Stomach (tissue), 19 donors: ENCODE measurements at places on chromosomes 1 and 21. TPM values are rescaled to one million over a fixed set of nuclear protein-coding genes. Genes with fewer than 3 reads are reported as not detected.

The OR10X1 gene
- total RNA-seq, result not detected

The F13B gene
- not detected for total RNA-seq

- H3K36me3 ChIP-seq, result no peaks in the 10 kb centered on the region
- peak; percentile 88 for DNase-seq
- H3K27ac ChIP-seq, result no peak overlapping the region
- H3K27me3 ChIP-seq, result no peaks in the 10 kb centered on the region
Measured at GRCh38 chr1:202625416-202626360, 84.6 kb downstream of the SYT2 start.

- no peaks in the 10 kb centered on the region for H3K36me3 ChIP-seq
- H3K27me3 ChIP-seq, result no peaks in the 10 kb centered on the region
- no peak for DNase-seq
- no peak overlapping the region for H3K4me3 ChIP-seq
Measured at GRCh38 chr1:175126347-175126746, 58.7 kb downstream of the TNN start.

DNA sequence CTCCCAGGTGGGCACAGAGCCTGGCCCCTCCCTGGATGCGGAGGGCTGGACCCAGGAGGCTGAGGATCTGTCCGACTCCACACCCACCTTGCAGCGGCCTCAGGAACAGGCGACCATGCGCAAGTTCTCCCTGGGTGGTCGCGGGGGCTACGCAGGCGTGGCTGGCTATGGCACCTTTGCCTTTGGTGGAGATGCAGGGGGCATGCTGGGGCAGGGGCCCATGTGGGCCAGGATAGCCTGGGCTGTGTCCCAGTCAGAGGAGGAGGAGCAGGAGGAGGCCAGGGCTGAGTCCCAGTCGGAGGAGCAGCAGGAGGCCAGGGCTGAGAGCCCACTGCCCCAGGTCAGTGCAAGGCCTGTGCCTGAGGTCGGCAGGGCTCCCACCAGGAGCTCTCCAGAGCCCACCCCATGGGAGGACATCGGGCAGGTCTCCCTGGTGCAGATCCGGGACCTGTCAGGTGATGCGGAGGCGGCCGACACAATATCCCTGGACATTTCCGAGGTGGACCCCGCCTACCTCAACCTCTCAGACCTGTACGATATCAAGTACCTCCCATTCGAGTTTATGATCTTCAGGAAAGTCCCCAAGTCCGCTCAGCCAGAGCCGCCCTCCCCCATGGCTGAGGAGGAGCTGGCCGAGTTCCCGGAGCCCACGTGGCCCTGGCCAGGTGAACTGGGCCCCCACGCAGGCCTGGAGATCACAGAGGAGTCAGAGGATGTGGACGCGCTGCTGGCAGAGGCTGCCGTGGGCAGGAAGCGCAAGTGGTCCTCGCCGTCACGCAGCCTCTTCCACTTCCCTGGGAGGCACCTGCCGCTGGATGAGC, 34.2 kb downstream of the TRIM11 start:
- H3K36me3 ChIP-seq, result no peaks in the 10 kb centered on the region
- H3K4me3 ChIP-seq, result no peak overlapping the region
- peaks cover 19% of the 10 kb centered on the region for H3K4me1 ChIP-seq
- no peak overlapping the region for H3K27ac ChIP-seq
- H3K27me3 ChIP-seq, result peaks cover 50% of the 10 kb centered on the region

DNA sequence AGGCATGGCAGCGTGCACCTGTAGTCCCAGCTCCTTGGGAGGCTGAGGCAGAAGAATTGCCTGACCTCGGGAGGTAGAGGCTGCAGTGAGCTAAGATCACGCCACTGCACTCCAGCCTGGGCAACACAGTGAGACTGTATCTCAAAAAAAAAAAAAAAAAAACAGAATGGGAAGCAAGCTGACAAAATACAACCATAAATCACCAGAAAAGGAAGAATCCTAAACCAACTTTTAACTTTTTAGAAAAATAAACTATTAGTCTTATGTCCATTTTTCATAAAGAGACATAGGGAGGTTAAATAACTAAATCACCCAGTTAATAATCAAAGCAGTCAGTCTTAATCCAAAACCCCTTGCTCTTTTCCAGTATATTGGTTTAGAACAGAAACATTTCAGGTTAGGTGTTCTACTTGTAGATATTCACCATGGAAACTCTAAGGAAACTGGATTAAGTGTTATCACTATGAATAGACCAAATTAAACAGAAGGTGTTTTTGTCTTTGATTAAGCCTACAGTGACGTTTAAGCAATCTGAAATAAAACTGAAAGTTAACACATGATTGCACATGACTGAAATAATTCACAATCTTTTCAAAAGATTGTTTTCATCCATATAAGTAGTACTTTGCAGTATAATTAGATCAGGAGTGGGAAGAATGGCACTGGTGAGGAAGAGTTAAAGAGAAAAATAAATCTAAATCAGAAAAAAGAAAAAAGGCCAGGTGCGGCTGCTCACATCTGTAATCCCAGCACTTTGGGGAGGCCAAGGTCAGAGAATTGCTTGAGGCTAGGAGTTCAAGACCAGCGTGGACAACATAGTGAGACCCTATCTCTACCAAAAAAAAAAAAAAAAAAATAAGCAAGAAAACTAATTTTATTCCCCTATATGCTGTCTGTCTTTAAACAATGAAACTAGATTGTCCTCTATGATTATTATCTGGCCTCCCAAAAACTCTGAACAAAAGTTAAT, 9.6 kb downstream of the CDC42BPA start:
- H3K36me3 ChIP-seq, result no peaks in the 10 kb centered on the region
- DNase-seq, result no peak
- no peaks in the 10 kb centered on the region for H3K27me3 ChIP-seq
- peak overlapping the region; percentile 21 for H3K4me3 ChIP-seq
- peak overlapping the region; percentile 58 for H3K27ac ChIP-seq

DNA sequence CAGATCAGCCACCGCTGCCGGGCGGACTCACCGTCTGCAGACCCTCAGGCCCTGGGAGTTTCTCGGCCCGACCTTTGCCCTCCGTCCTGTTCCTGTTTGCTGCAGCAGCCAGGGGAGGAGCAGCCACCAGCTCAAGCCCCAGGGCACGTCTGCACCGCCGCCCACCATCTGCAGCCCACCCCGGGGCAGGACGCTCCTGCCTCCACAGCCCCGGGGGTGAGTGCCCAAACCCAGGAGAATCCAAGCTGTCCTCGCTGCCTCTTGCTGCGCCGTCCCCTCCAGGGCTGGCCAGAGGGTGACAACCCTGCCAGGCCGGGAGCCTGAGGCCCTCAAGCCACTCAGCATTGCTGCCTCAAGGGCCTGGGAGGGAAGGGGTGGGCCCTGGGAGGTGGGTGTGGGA, 1.2 kb upstream of the SLC25A34 start:
- peak overlapping the region; percentile 80 for H3K27ac ChIP-seq
- peaks cover 24% of the 10 kb centered on the region for H3K4me1 ChIP-seq
- H3K4me3 ChIP-seq, result no peak overlapping the region
- no peak for DNase-seq
- H3K27me3 ChIP-seq, result no peaks in the 10 kb centered on the region

- no peak overlapping the region for H3K27ac ChIP-seq
- H3K27me3 ChIP-seq, result no peaks in the 10 kb centered on the region
- no peak for DNase-seq
- no peaks in the 10 kb centered on the region for H3K36me3 ChIP-seq
Measured at GRCh38 chr1:12634156-12634555, 9.7 kb upstream of the AADACL4 start.

The HEYL gene
- not detected for total RNA-seq

The ADAM30 gene
- total RNA-seq, result not detected

- H3K36me3 ChIP-seq, result no peaks in the 10 kb centered on the region
- DNase-seq, result no peak
- H3K4me1 ChIP-seq, result no peaks in the 10 kb centered on the region
Measured at GRCh38 chr1:92424381-92424780, 62.3 kb downstream of the GFI1 start.

DNA sequence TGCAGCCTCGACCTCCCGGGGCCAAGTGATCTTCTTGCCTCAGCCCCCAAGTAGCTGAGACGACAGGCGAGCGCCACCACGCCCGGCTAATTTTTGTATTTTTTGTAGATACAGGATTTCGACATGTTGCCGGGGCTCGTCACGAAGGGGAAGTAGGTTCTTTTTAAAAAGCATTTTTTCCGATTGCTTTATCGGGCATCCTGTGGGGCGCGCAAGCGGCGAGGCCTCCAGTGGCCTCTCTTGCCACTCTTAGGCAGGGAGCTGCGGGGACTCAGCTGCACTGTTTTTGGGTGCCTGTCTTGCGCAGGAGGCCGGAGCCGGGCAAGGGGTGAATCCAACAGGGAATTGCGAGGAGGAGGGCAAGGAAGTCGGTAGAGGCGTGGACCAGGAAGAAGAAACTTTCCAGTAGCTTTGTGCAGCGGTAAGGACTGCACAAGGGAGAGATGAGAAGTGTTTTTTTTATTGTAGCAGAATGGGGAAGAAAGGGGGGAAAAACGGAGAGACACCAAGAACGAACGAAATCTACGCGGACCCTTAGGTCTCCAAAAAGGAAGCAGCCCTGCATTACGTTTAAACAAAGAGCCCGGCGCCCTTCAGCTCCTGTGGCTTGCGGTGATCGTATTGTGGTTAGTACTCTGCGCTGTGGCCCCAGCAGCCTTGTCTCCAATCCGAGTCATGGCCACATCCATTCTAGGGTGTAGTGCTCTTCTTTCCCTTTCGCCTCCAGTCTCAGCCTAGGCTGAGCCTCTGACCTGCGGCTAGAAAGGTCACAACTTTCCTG, 164.8 kb downstream of the PPIAL4G start:
- no peaks in the 10 kb centered on the region for H3K36me3 ChIP-seq
- H3K27ac ChIP-seq, result no peak overlapping the region
- DNase-seq, result no peak
- peaks cover 18% of the 10 kb centered on the region for H3K4me1 ChIP-seq
- peak overlapping the region; percentile 33 for H3K4me3 ChIP-seq

The OR10K2 gene
- total RNA-seq, result not detected

GRCh38 chr1:233357595-233358397, 30.3 kb downstream of the MAP3K21 start:
- H3K4me3 ChIP-seq, result no peak overlapping the region
- peaks cover 9% of the 10 kb centered on the region for H3K4me1 ChIP-seq
- H3K27me3 ChIP-seq, result no peaks in the 10 kb centered on the region
- H3K36me3 ChIP-seq, result peaks cover 11% of the 10 kb centered on the region
- H3K27ac ChIP-seq, result no peak overlapping the region
- DNase-seq, result no peak

DNA sequence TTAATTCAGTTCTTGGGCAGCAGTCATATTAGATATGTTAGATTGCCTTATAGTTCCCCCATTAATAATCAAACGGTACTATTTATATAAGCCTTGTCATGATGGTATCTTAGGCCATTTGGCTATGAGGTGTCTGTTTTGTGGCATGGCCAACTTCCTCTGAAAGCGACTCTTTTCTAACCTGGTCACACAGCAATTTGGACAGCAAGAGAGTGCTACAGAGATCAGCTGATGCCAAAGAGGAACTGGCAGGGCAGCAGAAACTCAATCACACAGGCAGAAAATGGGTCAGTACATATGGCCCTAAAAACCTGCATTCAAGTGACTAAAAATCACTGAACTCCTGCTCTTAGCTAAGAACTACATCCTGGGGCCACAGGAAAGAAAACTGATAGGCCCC, 13.4 kb upstream of the MUTYH start:
- no peak overlapping the region for H3K27ac ChIP-seq
- H3K4me1 ChIP-seq, result peaks cover 8% of the 10 kb centered on the region
- peaks cover 11% of the 10 kb centered on the region for H3K36me3 ChIP-seq
- DNase-seq, result no peak

The HES5 gene
- total RNA-seq, result 9.6 TPM

DNA sequence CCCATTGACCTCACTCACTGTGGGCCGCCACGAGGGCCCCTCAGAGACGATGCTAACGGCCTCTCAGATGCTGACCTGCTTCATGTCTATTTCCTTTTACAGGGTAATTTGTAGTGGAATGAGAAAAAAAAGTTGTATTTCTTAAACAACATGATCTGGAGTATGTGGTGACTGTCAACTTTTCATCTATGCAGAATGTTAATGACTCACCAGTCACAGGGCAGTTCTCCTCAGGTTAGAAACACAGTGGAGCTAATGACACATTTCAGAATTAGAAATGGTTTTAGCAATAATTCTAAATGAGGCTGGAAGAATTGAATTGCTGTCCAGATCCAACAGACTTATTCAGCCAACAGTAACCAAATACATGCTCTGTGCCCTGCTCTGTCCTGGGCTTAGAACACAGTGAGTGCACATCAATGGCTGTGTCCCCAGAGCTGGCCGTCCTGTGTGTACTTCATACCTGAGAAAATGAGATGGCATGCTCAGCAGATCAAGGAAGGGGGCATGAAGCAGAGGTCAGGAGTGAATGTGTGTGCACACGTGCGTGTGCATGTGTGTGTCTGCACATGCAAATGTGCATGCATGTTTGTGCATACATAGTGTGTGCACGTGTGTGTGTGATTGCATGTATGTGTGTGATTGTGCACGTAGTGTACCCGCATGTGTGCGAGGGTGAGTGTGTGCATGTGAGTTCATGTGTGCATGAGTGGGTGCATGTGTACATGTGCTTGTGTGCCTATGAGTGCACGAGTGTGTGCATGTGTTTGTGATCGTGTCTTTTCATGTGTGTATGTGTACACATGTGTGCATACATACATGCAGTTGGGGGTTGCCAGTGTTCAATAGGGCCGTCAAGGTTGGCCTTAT, 145.3 kb downstream of the PCBP3 start:
- peaks cover 21% of the 10 kb centered on the region for H3K27me3 ChIP-seq
- DNase-seq, result no peak
- H3K4me1 ChIP-seq, result no peaks in the 10 kb centered on the region
- H3K36me3 ChIP-seq, result no peaks in the 10 kb centered on the region
- no peak overlapping the region for H3K4me3 ChIP-seq

DNA sequence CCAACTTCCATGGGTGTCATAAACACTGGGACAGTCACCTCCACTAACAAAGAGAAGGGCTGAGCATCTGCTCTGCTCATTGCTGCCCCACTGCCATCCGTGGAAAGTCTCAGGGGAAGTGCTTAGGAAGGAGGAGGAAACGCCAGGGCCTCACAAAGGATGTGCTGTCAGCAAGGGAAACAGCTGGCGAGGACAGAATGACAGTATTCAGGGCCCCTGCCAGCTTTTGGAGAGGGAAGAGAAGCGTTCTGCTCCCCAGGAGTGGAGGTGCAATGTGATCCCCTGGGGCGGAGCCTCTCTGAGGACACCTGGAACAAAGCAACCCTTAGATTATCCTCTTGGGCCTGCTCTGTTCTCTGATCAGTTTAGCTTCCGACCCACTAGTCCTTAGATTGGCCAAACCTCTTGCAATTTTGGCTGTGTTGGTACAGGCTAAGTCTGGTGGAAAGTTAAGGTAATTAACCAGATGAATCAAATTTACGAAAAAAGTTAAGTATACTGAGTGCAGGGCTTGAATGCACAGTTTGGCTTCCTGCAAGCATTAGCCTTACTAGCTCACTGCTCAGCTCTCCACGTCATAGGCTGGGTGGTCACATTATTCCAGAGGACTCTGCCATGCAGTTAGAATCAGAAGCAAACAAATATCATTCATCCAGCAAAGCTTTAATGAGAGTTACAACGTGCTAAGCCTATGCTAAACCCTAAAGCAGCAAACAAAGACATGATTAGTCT, 170.2 kb upstream of the NFIA start:
- no peaks in the 10 kb centered on the region for H3K27me3 ChIP-seq
- no peak overlapping the region for H3K27ac ChIP-seq
- H3K4me1 ChIP-seq, result no peaks in the 10 kb centered on the region
- H3K4me3 ChIP-seq, result no peak overlapping the region
- no peaks in the 10 kb centered on the region for H3K36me3 ChIP-seq
